Stimulated activated CD8-positive, alpha-beta memory T cell treated with anti-CD3 and anti-CD28 coated beads, Interleukin-4, amount 100 ng/mL, for 1 hour (primary cell): ENCODE measurements at places on chromosomes 16 and 17.
A peak's percentile ranks its signal among the peaks of the same experiment; 100 is the strongest.

GRCh38 chr17:31579265-31579664 is 187.8 kb downstream of the RAB11FIP4 start:
- no peak for DNase-seq

GRCh38 chr17:4177806-4178205 is 34.8 kb downstream of the CYB5D2 start:
- no peak for DNase-seq

- DNase-seq, result no peak
These were observed 6.1 kb downstream of the RFFL start for GRCh38 chr17:35057332-35057915.

DNA sequence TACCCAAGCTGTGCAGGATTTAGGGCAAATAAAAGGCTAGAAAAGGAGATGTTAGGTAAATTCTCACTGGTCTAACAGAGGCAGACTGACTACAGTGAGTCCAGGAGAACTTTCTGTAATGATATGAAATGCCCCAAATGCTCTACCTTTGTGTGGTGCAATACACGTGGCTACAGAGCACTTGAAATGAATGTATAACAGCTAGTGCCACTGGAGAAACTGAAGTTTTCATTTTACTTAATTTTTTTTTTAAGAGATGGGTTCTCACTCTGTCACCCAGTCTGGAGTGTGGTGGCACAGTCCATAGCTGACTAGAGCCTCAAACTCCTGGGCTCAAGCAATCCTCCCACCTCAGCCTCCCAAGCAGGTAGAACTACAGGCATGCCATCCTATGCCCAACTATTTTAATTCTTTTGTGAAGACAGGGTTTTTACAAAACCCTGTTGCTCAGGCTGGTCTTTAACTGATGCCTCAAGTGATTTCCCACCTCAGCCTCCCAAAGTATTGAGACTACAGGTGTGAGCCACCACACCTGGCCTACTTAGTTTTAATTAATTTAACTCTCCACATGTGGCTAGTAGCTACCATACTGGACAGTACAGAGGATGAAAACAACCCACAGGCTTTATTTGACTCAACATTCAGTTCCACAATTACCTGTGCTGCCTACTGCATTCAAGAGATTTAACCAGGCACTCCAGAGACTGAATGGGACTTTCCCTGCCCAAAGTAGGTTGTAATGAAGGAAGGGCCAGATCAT is 84.8 kb upstream of the PLEKHM1 start:
- no peak for DNase-seq

DNA sequence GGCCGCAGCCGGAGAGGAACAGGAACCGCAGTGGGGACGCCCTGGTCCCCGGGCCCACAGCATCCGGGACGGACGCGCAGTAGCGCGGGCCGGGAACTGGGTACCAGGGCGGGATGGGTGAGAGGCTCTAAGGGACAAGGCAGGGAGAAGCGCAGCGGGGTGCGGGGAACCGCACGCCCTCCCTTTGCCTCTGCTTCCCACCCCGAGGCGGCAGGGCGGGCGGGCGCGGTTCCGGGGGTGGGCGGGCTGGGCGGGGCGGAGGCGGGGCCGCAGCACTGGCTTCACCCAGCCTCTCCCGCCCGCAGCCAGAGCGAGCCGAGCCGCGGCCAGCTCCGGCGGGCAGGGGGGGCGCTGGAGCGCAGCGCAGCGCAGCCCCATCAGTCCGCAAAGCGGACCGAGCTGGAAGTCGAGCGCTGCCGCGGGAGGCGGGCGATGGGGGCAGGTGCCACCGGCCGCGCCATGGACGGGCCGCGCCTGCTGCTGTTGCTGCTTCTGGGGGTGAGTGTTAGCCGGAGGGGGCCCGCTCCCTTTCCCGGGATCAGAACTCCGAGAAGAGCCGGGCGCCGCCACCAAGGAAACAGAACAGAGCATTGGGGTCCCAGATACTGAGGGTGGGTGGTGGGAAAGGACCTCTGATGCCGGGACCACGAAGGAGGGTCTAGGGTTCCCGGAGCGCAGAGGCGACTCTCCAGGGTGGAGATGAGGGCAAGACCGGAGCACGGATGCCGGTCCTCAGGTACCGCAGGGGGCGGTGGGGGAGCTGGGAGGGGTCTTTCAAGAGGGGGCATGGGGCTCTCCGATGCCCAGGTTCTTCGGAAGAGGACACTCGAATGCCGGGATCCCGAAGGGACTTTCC is at the start of gene NGFR:
Gene NGFR (plus strand): TSS at position 308 of the 856 bp plus-strand sequence. CDS start 125 bp downstream, at position 433.
- peak; percentile 12 for DNase-seq

DNA sequence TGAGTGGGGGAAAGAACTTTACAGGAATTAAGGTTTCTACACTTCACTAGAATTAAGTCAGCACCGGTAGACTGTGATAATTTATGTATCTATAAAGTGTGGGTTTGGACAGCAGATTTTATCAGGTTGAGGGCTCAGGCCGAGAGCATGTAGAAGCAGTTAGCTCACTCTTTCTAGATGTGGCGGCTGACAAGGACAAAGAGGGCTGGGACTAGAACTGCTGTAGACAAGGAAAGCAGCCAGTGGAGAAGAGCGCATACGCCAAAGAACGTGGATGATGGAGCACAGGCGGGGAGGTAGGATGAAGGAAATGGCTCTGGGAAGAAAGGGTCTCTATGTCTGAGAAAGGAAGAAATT is 504 bp upstream of the GOSR1 start:
- no peak for DNase-seq

DNA sequence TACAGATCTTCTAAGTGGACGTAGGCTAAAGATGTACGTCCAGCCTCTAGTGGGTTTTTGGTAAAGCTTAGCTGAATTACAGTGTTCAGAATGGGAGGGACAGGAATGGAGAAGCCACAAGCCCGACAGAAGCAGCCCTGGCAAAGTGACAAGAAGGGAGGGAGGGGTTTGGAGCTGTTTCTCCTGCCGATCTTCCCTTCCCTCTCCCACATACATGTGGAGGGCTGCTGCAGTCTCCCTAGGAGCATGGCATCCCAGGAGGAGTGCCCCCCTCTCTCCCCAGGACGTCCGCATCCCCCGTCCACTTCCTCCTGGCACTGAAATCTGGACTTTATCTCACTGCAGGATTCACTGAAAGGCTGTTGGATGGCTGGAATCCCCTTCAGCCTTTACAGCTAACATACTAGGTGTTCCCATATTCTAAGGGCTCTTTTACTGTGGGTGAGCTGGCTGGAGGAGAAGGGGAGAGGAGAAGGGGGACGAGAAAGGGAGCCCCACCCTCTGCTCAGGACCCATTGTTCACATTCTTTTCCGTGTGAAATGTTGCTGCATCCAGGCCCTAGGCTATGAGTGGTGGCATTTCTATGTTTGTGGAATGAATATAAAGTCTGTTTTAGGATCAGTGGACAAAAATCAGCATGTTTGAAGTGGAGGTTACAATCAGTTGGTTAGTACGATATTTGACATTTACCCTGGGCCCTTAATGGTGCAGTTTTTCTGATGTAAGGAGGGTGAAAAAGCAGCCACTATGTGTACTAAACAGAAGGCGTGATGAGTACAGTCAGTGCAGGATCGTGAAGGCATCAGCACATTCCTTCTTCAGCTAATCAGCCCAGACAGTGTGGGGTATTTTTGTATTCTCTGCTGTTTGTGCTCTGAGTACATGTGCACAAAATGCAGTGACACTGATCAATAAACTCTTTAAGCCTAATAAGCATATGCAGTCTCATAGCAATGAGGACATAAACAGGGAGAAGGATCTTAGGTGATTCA is 94.6 kb downstream of the SPECC1 start:
- no peak for DNase-seq

- no peak for DNase-seq
These were observed 15.5 kb downstream of the RMI2 start for GRCh38 chr16:11360641-11361373.

DNA sequence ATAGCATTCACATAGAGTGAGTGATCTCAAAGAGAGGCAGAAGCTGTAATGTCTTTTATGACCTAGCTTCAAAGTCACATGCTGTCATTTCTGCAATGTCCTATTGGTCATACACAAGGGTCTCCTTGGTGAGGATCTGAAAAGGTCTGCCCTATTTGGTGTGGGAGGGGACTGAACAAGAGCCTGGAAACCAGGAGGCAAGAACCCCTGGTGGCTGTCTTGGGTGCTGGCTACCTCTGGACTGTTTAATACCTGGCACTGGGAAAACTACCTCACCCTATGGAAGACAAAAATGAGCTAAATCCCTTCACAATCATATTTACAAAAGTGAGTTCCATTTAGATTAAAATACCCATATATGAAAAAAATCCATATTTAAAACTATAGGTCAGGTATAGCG is 9.0 kb downstream of the KCTD13 start:
- DNase-seq, result no peak

GRCh38 chr16:9072806-9073341 is 18.6 kb upstream of the HAPSTR1 start:
- DNase-seq, result no peak

- no peak for DNase-seq
These were observed 16.5 kb downstream of the YPEL2 start for GRCh38 chr17:59347975-59348391.

GRCh38 chr16:71255721-71256120 is 25.2 kb upstream of the HYDIN start:
- no peak for DNase-seq

DNA sequence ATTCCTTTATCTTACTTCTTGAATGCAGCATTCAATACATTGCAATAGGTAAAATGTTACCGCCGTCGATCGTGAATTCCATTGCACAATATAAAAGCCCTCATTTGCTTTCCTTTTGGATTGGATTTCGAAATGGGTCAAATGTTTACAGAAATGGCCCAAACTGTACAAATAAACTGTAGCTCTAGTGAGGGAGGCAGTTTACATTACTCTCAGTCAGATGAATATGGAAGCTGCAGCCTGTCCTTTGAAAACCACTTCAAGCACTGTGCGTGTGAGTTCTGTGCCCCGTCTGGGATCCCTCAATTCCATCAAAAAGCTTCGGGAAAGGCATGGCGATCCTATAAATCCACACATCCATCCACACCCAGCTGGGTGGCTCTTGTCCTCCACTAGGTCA is 258.6 kb upstream of the FOXF1 start:
- DNase-seq, result no peak

GRCh38 chr17:57246257-57246656 is 10.1 kb upstream of the MSI2 start:
- no peak for DNase-seq

DNA sequence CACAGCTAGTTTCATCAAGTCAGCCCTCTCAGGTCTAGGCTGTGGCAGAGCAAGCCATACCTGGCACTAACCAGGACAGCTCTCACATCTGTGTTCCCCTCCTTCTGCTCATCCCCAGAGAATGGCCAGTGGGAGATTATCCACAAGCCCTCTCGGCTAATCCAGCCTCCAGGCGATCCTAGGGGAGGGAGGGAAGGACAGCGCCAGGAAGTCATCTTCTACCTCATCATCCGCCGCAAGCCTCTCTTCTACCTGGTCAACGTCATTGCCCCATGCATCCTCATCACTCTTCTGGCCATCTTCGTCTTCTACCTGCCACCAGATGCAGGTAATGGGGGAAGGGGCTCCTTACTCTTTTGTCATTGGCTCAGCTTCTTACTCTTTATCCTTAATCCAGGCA is 3.6 kb downstream of the CHRNB1 start:
- DNase-seq, result no peak

DNA sequence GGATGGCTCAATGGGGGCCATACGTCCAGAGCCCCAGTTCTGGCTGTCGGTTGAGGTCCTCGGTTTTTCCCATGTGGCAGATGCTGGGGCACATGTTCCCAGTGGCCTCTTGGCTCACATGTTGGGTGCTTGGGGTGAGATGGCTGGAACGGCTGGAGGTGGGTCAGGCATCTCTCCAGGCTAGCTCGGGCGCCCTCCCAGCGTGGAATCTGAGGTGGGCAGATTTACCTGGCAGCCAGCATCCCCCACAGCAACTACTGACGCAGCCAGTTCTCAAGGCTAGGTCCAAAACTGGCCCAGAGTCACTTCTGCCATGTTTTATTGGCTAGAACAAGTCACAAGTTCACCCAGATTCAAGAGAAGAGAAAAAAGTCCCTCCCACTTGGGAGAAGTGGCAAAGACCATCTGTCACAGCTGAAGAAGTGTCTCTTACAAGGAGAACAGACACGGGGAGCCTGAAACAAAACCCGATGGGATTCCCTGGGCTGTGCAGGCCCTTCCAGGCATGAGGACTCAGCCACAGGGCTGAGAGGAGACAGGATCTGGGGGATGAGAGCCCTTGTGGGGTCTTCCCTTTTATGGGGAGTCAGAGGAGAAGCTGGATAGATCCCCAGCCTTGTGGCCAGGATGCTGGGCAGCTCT is 15.2 kb downstream of the ACE start:
- no peak for DNase-seq

DNA sequence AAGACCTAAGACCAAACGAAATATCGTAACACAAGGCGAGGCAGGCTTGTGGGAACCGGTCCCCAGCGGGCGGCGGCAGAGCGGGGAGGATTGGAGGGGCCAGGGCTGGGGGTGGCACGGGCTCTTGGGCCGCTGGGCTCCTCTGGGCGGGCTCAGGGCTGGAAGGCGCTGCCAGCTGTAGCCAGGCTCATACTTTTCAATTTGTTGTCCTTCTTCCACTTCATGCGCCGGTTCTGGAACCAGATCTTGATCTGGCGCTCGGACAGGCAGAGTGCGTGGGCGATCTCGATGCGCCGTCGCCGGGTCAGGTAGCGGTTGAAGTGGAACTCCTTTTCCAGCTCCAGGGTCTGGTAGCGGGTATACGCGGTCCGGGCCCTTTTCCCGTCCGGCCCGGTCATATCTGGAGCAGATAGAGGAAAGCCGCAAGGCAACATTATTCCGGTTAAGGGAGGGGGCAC is 1.5 kb downstream of the HOXB5 start:
- DNase-seq, result no peak

- no peak for DNase-seq
These were observed 123.5 kb downstream of the ANKRD11 start for GRCh38 chr16:89366561-89367537.

- no peak for DNase-seq
These were observed 21.8 kb downstream of the YPEL2 start for GRCh38 chr17:59353106-59353854.

DNA sequence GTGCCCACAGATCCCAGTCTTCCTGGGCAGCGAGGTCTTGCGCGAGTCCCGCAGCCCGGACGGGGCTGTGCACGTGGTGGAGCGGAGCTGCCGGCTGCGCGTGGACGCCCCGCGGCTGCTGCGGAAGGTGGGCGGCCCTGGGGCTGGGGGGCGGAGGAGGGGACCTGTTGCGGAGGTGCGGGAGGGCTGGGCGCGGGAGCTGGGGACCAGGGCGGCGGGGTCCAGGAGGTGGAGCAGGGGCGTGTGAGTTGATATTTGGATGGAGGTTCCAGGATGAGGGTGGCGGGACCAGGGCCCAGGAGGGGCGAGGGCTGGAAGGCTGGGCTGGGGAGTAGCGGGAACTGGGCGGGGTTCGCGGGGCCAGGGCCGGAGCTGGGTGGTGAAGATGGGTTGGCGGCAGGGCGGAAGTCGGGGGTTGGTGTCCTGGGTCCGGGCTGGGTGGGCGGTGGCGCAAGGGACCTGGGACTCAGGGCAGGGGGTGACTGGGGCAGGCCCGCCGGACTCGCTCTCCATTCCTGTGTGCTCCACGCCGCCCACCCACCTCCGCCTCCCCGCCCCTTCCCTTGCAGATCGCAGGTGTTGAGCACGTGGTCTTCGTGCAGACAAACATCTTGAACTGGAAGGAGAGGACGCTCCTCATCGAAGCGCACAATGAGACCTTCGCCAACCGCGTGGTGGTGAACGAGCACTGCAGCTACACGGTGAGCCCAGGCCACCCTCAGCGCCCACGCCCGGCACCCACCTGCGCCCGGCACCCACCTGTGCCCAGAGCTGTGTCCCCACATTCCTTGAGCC is 29.6 kb downstream of the SEC14L5 start:
- DNase-seq, result no peak

GRCh38 chr17:19502517-19502916 is 31.1 kb upstream of the SLC47A1 start:
- no peak for DNase-seq
